Cerebellar cortex (tissue), 1 donor: ENCODE measurements at places on chromosomes 7 and 10.

- no peak for DNase-seq
Measured at GRCh38 chr7:107767391-107767790, 23.4 kb downstream of the CBLL1 start.

DNA sequence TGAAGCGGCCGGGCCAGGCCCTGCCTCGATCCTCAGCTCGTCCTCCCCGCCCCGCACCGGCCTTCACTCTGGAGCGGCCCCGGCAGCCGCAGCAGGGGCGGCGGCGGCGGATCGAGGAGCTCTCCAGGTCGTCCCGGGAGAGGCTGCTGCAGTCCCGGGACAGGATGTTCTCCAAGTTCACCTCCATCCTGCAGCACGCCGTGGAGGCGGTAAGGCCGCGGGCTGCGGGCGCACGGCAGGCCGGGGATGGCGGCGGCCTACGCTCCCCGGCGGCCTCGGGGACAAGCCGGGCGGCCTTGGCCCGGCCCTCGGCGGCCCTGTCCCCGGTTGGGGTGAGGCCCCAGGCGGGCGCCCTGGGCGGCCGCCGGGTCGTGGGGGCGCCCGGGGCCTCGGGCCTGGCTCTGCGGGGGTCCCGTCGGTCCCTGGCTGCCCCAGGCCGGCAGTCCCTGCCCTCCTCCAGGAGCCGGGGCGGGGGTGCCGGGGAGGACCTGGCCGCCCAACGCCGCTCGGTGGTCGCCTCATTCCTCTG lies 399 bp downstream of the FHIP2A start:
- peak; percentile 23 for DNase-seq

- DNase-seq, result no peak
Measured at GRCh38 chr10:102460836-102461186, 9.5 kb upstream of the C10orf95 start.

- no peak for DNase-seq
Measured at GRCh38 chr7:11153694-11154093, 180.0 kb downstream of the PHF14 start.

DNA sequence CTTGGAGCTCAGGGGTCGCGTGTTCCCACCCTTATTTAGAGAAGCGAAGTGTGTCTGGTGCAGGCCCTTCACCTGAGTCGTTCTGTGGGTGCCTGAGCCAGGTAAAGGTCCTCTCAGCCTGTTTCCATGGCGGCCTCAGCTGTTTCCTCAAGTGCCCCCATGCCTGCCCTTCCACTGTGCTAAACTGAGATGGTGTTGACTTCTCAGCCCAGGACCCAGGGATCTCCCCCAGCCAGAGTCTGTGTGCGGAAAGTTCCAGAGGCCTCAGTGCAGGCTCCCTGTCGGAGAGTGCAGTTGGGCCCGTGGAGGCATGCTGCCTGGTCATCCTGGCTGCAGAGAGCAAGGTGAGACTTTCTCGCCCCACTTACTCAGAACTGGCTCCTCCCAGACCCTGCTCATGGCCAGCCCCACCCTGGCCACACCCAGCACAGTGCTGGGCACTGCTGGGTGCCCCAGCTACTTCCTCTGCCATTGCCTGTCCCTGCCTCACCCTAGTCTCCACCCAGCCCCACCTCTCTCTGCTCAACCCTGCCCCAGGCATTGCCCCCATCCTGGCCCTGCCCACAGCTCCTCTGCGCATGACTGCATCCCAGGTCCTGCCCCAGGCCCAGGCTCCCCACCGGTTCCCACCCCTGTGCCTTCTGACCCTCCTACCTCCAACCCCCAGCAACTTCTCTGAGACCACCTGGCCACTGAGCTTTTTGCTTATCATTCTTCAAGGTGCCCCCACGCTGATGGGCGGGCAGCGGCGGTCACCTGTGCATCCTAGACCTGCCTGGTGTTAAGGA lies 20.3 kb downstream of the NACAD start:
- DNase-seq, result no peak

GRCh38 chr7:127912901-127913300 lies 118.3 kb downstream of the LRRC4 start:
- DNase-seq, result no peak

GRCh38 chr10:69057951-69058297 lies 30.0 kb upstream of the SRGN start:
- no peak for DNase-seq

- DNase-seq, result no peak
Measured at GRCh38 chr7:27220440-27220955, 20.6 kb upstream of the HOXA13 start.

DNA sequence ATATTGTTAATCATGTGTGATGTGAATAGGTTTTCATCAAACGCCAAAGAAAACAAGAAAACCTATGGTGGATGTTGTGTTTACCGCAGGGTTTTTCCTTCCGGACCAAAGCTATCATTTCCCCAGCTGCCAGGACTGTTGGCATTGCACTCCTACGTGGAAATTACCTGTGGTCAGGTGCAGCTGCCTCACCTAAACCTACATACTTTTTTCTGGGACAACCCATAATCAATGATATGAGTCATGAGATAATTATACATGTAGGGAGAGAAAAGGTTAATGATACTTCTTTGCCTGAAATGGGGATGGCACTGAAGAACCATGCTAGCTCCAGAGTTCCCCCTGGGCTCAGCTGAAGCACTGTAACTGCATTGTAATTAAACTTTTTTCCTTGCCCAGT lies 223.6 kb upstream of the SEMA3E start:
- DNase-seq, result no peak

DNA sequence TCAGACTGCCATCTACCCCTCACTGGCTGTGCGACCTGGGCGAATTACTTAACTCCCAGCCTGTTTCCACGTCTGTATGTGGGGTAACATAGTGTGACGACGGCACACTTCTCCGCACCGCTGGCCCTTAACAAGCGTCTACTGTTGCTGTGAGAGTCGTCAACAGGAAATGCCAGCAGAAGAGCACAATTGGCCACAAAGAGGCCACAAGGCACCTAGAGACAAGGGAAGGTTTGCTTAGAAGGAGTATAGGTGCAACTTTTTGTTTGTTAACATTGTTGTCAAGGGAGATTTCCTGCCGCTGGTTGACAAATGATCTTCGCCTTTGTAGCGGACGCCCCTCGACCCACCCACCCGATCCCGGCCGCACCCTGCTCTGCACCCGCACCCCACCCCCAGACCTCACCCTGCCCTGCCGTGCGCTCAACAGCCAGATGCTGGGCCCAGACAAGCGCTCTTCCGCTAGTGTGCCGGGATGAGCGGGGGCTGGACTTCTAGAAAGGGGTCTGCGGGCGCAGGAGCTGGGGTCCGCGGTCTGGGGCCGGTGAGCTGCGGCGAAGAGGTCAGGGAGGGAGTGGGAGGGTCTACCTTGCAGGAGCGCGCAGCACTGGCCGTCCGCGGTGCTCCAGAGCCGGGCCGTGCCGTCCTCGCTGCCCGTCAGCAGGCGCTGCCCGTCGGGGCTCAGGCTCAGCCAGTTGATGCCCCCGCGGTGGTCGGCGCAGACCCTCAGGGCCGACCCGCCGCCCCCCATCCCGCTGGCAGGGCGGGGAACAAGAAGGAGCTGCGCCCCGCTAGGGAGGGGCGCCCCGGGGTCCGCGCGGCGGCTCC lies 785 bp downstream of the WDR86 start:
- no peak for DNase-seq

DNA sequence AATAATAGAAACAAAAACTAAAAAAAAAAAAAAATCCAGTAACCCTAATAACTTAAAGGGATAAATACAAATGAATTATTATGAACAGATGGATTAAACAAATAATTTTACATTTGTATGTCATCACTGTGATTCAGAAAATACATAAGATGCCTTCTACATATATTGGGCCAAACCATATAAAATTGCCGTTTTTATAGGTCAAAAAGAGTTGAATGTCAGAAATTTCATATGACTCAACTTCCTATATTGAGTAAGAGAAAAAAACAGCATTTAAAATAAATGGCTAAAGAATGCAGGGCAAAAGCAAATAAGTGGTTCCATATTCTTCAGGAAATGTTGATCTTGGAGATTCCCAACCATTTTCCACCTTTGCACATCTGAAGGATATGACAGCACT lies 9.4 kb downstream of the SLC35B4 start:
- no peak for DNase-seq

DNA sequence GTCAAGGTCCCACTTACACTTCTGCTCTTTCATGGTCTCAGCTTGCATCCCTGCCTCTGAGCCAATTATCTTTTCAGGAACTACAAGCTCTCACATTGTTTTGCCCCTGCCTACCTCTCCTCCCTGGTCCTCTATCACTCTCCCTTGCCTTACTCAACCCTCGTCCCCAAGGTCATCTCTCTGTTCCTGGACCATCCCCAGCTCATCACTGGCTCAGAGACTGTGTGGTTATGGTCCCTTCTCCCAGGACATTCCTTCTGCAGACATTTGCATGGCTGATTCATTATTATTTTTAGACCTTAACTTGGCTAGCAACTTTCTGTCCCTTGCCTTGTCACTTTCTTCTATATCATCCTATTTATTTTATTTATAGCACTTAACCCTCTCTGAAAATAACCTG lies 17.8 kb upstream of the GPAM start:
- no peak for DNase-seq

DNA sequence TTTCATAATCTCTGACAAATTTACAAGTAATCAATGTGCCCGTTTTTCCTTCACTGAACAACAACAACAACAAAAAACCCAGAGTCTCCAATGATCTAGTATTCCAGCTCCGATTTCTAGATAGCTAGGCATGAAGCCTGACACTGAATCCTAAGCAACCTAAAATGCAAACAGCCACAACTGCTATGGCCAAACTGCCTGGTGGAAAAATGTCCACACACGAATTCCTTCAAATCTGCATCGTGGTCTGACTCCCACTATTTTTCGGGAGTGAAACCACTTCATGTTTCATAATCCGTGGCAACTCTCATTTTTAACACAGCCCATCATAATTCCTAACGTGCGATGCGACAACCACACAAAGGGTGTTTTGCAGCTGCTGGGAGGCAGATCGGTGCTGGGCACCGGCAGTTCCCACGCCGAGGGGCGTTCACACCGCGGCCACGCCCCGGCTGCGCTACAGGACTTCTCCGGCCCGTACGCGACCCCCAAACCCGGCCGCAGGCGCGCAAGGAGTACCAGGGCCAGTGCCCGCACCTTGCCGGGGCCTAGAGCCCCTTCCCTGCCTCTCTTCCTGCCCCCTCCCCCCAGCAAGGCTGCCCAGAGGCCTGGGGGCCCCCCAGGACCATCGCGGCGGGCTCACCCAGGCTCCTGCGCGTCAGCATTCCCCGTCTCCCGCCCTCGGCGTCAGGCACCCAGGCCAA lies 814 bp downstream of the RUFY2 start:
- peak; percentile 63 for DNase-seq

- DNase-seq, result no peak
Measured at GRCh38 chr7:22628112-22628511, 98.9 kb upstream of the IL6 start.

GRCh38 chr7:2169923-2170575 lies 62.7 kb downstream of the MAD1L1 start:
- no peak for DNase-seq
